ENCODE measurements at places on chromosomes 16 and 17. TPM values are rescaled to one million over a fixed set of nuclear protein-coding genes. Genes with fewer than 3 reads are reported as not detected.

Gene SLC13A5
- 0.47 TPM for total RNA-seq

Gene GINS2
- 28.6 TPM for total RNA-seq

Gene ABCC11
- total RNA-seq: 0.17 TPM

Gene GPRC5B
- 35.6 TPM for total RNA-seq

Gene BFAR
- total RNA-seq: 125 TPM

Gene DUS2
- 16.6 TPM for total RNA-seq

Gene SNX11
- total RNA-seq: 28.8 TPM

Gene YBX2
- total RNA-seq: 0.43 TPM

Measured in A549 treated with Hydrocortisone at 1 μM for 4 hours (cell line).